T-helper 2 cell treated with Interferon-gamma antibody and Interleukin-4, amounts not matched to agents 5 μg/mL and 100 μg/mL, for 36 hours (primary cell): ENCODE measurements at places on chromosomes 11 and 22.

GRCh38 chr11:116396331-116396730 lies 376.5 kb downstream of the BUD13 start:
- DNase-seq = no peak

DNA sequence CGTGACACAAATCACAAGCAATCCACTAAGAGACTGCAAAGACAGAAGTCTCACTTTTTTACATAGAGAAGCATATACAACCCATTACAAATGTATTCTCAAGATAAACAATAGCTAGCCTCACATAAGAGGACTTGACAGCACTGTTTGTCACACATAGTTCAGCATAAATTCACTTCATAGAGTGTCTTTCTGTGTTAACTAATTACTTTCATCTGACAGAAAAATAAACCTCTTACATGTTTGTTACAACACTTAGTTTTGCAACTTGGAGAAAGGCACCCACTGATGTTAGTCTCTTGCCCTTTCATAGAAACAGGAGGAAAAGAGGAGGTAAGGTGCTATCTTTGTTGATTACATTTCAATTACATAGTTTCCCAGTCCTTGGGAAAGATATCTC lies 2221.9 kb upstream of the RAG2 start:
- no peak for DNase-seq

GRCh38 chr22:31652911-31653684 lies 8.9 kb downstream of the PISD start:
- DNase-seq = no peak

GRCh38 chr11:70018816-70019215 lies 59.3 kb upstream of the ANO1 start:
- DNase-seq = no peak

DNA sequence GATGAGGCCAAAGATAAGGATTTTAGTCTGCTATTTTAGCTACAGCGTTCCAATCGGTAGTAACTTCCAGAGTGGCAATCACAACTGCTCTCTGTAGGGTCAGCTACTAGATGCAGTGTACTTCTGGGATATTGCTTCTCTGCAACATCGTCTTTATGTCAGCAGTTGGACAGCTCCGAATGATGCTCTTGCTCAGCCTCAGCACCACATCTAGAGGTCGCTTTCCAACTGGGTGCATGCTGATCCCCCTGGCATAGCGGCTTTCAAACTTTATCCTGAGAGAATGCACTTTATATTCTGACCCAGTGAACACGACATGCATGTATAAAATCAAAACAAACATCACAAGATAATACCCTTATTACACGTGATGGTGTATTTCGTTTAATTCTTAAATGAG lies 219.6 kb downstream of the C11orf87 start:
- DNase-seq = no peak

DNA sequence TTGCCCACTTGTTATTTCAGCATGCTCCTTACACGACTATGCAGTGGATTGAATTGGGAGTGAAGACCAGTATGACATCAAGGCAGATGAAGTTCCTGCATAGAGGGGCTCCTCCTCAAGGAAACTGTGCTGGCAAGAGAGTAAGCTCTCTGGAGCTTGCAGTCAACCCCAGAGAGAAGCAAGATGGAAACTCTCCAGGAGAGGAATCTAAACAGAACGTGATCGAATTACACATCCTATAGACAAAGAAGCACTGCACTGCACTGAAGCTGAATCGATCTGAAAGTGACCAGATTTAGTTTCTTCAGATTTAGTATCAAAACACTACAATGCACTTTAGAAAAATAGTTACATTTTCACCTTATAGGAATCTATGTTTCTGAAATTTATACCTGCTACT lies 947.7 kb upstream of the TENM4 start:
- no peak for DNase-seq

GRCh38 chr11:80155412-80156017 lies 714.7 kb upstream of the TENM4 start:
- no peak for DNase-seq

DNA sequence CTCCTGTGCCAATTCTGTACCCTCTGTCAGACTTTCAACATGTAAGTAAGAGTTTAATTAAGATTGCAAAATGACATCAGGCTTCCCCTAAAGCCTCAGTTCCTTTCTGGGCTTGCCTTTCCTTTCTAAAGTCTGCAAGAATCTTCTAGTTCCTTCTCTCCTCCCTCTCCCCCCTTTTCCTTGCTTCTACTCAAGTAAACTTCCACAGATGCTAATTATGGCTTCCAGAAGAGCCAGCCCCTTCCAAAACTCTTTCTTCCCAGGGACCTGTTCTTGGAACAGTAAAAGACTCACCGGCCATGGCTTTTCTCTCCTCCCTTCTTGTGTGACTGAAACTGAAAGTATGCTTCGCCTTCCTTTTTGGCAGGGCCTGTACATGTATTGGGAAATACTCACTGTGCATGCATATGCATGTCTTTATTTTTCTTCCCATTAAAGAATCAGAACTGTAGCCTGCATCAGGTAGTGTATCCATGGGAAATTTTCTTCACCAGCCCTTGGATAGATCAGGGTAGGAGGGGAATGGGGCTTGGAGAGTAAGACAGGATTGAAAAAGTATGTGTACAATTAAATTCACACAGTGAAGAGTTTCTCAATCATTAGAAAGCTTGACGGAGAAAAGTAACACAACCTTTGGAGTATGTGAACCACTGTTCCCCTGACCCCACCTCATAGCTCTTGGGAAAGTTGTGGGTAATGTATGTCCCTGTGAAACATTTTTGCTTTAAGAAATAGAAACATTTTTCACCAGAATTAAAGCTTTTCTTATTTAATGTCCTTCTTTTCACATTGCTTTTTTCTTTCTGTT lies at the start of gene CASP1:
CASP1 (minus strand) TSS at position 332 of the 808 bp plus-strand sequence; CDS start at position 301, 31 bp downstream.
- peak; percentile 22 for DNase-seq

- no peak for DNase-seq
Observed at GRCh38 chr11:62925745-62926679, 4.8 kb upstream of the CHRM1 start.

DNA sequence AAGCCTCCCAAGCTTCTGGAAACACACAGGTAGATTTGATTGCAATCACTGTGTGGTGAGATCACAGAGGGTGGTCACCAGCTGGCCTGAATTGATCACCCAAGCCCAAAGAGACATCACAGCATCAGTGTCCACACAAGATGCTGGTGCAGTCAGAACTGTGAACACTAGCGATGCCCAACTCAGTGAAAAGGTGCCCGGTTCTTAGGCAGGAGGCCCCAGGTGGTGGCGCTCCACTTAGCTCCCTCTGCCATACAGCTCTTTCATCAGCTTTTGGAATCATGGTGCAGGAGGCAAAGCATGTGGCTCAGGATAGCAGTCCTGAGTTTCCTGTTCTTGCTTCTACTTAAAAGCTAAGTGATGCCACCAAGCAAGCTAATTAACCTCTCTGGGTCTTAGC lies 11.1 kb downstream of the DGCR2 start:
- DNase-seq = no peak

- DNase-seq = no peak
Observed at GRCh38 chr11:18853086-18853720, 61.6 kb upstream of the PTPN5 start.

- no peak for DNase-seq
Observed at GRCh38 chr11:107999759-108000455, 8.8 kb upstream of the CUL5 start.

- DNase-seq = no peak
Observed at GRCh38 chr11:67780056-67780455, 105.6 kb upstream of the ALDH3B2 start.

DNA sequence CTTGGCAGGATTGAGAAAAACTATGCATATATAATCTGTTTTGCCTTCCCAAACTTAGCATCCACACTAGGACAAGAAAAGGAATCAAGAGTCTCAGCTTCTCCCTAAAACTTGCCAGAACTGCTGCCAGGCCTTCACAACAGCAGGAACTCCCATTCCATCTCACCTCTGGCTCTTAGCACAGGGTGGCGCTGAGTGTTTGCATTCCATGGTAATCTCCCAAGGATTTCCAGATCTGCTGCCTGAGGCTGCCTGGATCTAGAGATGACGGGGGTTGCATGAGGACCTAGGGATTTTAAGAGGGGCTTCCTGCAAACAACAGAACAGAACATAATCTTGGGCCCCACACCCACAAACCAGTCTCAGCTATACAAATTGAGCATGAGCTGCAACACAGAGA lies 87.1 kb upstream of the OPCML start:
- DNase-seq = no peak

- DNase-seq = no peak
Observed at GRCh38 chr11:29629286-29629685, 387.5 kb downstream of the KCNA4 start.

GRCh38 chr11:60858731-60859464 lies 3.1 kb upstream of the PTGDR2 start:
- no peak for DNase-seq

- no peak for DNase-seq
Observed at GRCh38 chr11:65471447-65471891, 27.4 kb upstream of the MALAT1 start.

DNA sequence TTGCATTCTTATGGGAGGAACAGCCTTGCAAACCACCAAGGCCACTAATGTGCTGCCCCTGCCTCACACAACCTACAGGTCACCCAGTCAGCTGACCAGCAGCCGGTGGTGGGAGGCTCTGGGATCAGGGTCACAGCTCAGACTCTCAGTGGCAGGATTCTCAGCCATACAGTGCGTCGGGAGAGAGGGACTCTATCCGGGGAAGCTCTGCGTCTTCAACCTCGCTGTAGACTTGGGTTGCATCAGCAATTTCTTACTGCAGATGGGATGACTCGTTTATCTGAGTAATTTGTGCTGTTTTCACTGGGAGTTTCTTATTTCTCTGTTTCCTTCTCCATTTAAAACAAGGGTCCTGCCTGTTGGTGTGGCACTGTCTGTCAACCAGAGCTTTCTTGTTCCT lies 257.7 kb downstream of the TBC1D22A start:
- no peak for DNase-seq

- no peak for DNase-seq
Observed at GRCh38 chr11:79312617-79313529, 128.0 kb downstream of the TENM4 start.

DNA sequence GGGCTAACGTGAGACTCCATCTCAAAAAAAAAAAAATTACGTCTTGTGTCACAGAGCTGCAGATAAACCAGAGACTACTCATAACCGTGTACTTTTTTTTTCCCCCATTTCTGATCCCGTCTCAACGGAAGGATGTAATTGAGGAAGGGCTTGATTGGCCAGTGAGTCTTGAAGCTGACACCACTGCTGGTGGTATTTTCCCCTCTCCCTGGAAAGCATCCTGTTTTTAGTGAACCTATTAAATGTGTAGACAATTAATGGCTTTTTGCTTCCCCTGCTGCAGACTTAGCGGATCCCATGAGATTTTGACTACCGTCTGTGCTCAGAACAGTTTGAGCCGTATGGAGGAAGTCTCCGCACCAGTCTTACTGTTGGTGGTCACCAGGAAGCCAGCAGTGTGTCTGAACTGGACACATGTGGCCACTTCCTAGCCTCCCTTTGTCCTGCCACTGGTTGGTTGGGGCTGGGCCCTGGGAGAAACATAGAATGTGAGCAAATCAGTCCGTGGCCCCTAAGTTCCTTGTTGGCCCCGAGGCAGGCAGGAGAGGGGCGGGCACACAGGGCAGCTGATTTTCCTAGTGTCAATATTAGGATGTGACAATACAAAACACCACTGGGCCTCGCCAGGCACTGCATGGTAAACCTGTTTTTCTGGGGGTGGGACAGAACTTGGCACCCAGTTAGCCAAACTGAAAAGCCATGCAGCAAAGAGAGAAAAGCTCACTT lies 3.1 kb downstream of the BIK start:
- no peak for DNase-seq

DNA sequence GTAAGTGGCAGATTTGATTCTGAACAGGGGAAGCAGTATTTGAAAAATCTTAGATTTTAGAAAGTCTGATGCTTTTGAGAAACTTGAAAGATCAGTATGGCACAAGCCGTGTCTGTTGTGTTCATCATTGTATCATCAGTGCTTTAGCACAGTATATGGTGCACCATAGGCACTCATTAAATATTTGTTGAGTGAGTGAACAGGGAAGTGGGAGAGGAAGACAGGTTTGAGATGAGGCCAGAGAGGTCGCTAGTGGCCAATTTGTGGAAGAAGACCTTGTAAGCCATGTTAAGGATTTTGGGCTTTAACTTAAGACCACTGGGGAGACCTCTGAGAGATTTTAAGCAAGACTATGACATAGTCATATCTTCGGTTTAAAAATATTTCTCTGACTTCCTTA lies 12.9 kb downstream of the CHEK1 start:
- no peak for DNase-seq

- DNase-seq = no peak
Observed at GRCh38 chr11:129237880-129238638, 45.9 kb upstream of the ARHGAP32 start.

DNA sequence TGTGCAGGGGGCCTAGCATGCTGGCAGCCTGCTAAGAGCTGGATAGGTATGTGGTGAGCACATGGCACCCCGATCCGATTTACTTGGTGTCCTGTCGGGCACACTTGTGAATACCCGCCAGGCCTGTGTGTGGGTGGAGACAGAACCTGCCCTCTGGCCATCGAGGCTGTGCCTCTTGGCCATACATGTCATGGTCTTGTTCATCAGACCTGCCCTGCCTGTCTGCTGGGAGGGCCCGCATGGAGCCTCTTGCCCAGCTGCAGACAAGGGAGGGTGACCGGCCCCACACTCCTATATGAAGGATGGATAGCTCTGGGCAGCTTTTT lies 310.2 kb downstream of the TBC1D22A start:
- DNase-seq = no peak

DNA sequence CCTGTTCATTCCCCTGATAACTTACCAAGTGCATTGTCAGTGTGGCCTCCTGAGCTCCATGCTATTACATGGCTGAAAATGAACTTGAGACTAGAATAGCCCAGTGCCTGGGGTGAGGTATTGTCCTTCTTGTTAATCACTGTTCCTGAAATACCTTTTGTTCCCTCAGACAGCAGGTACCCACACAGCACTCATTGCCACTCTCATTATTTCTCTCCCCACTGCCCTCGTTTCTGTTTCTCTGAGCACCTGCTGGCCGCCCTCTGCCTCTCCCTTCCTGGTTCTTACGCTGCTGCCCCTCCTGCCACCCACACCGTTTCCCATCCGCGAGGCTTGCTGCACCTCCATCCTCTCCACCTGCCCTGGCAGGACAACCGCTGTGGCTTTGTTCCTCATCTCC lies 36.9 kb upstream of the RAB1B start:
- no peak for DNase-seq

GRCh38 chr11:122781378-122782195 lies 56.7 kb upstream of the CRTAM start:
- DNase-seq = peak; percentile 56
